ENCODE measurements at places on chromosomes 1 and 21. TPM values are rescaled to one million over a fixed set of nuclear protein-coding genes. Genes with fewer than 3 reads are reported as not detected.
A peak's percentile ranks its signal among the peaks of the same experiment; 100 is the strongest.

DNA sequence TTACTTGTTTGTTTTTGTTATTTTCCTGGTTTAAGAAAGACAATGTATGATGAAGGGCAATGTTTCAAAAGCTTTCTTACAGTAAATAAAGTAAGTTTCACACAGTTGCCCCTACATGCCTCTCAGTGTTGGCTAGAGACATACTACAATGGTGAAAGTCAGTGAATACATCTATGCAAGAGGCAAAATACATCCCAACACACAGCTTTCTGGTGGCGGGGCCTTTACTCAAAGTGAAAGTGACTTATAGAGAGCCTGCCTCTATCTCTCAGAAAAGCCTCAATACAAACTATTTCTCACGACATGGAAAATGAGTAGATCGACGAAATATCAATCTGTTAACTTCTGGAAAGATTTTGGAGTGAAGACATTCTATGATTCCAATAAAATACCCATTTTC lies 122.3 kb downstream of the SLC30A10 start:
- no peak for DNase-seq

DNA sequence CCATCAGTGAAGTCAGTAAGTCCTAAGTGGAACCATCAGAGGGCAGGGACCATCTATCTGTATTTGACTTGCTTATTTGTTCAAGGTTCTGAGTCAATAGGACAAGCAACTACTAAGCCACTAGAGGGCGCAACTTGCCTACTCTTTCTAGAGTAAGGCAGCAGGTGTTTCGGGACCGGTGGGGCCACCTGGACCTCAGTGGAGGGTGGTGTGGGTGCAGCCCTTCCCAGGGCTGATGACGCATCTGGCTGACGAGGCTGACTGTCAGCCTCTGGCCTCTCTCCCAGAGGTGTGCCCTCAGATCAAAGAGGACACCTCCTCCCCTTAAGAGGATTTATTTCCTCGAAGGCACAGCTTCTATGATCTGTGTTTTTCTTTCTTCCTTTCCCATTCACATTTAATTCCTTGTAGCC lies 6.6 kb downstream of the CBR3 start:
- peak; percentile 96 for DNase-seq

OXCT2 gene
- polyA plus RNA-seq: 2.4 TPM

GRCh38 chr1:161013488-161014230 lies 7.3 kb downstream of the F11R start:
- DNase-seq: peak; percentile 100

SLAMF9 gene
- polyA plus RNA-seq: 0.33 TPM

GRCh38 chr1:15559189-15559810 lies 25.6 kb downstream of the AGMAT start:
- peak; percentile 65 for DNase-seq

VCAM1 gene
- polyA plus RNA-seq: 18.7 TPM

GRCh38 chr1:15543251-15543588 lies 16.6 kb downstream of the DNAJC16 start:
- DNase-seq: no peak

GRCh38 chr1:54285815-54286345 lies 85.9 kb downstream of the MRPL37 start:
- no peak for DNase-seq

GRCh38 chr1:67847466-67847865 lies 14.2 kb upstream of the GNG12 start:
- no peak for DNase-seq

KRTAP25-1 gene
- polyA plus RNA-seq: not detected

TMOD4 gene
- polyA plus RNA-seq: 0.64 TPM

DNA sequence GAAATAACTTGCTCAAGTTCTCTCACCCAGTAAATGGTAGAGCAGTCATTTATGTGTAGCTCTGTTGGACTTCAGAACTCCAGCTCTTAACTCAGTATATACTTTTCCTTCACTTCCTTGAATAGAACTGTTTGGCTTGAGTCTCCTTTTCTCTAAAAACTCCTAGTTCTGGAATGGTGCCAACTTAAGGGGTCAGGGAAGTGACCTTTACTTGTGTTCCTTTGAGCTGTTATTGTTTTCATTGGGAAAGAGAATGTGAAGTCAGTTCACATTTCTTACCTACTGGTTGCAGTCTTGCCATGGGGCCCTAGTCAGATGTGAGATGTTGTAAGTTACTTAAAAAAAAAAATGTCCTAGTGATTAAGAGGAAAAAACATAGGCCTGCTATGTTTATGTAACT lies 77.0 kb upstream of the MACF1 start:
- peak; percentile 82 for DNase-seq

DNA sequence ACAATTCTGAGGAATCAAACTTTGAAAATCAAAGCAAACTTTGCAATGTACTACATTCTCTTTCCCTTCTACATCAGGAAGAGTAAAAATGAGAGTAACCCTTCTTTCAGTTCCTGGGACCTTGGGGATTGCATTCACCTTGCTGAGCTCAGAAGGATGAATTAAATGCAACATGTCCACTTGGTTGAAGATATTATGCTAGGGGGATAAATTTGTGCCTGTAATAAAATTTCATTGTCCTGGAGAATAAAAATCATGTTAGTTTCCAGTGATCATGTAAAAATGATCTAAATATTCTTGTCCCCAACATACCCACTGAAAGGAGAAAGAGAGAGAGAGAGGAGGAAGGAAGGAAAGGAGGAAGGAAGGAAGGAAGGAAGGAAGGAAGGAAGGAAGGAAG lies 587.1 kb upstream of the NEGR1 start:
- DNase-seq: no peak

- no peak for DNase-seq
Observed at GRCh38 chr1:101388904-101389546, 152.2 kb downstream of the S1PR1 start.

GRCh38 chr1:16111771-16112595 lies 38.5 kb upstream of the FAM131C start:
- peak; percentile 43 for DNase-seq

GRCh38 chr1:117093870-117094621 lies 27.5 kb downstream of the TRIM45 start:
- DNase-seq: peak; percentile 75

DNA sequence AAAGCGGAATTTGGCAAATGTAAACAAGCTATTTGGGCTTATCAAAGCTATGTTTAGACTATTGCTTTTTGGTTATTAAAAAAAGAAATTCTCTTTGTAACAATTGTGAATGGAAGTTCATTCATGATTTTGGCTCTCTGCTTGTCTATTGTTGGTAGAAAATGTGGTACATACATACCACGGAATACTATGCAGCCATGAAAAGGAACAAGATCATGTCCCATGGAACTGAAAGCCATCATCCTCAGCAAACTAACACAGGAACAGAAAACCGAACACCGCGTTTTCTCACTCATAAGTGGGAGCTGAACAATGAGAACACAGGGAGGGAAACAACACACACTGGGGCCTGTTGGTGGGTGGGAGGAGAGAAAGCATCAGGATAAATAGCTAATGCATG lies 465.4 kb downstream of the SETD4 start:
- no peak for DNase-seq

- no peak for DNase-seq
Observed at GRCh38 chr1:94753171-94753972, 66.8 kb upstream of the SLC44A3 start.

GRCh38 chr1:149995927-149996326 lies 14.6 kb downstream of the OTUD7B start:
- DNase-seq: no peak

DMRTA2 gene
- not detected for polyA plus RNA-seq

SCMH1 gene
- polyA plus RNA-seq: 42.8 TPM

- no peak for DNase-seq
Observed at GRCh38 chr21:32733356-32733755, 5.5 kb upstream of the SYNJ1 start.

DNA sequence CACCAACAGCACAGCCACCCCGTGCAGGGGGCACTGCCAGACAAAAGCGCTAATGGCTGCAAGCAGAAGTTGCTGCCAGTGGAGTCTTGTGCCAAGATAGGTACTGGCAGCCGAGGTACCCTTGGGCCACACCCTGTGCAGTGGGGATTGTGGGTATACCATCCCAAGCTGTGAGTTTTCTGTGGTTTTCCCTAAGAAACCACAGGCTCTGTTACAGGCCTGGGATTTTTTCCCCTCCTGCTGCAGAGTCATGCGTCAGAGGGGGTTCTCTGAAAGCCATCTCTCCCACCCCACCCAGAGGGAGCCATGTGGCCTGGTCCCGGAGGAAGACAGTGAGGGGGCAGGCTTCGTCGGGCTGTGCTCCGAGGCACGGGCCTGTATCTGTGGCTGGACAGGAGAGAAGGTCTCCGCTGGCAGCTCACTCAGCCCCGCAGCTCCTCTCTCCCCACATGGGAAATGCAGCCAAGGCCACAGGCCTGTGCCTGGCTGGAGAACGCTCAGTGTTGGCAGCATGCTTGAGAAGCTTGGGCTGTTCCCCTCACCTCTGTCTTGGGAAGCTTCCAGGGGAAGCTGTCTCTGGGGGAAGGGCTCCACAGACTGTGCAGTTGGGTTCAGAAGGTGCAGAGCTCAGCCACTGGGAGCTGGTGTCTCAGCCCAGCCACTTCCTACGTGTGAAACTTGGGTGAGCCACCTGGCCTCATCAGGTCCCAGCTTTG lies 42.5 kb downstream of the NEK2 start:
- no peak for DNase-seq

PTGFRN gene
- 37.9 TPM for polyA plus RNA-seq

DNA sequence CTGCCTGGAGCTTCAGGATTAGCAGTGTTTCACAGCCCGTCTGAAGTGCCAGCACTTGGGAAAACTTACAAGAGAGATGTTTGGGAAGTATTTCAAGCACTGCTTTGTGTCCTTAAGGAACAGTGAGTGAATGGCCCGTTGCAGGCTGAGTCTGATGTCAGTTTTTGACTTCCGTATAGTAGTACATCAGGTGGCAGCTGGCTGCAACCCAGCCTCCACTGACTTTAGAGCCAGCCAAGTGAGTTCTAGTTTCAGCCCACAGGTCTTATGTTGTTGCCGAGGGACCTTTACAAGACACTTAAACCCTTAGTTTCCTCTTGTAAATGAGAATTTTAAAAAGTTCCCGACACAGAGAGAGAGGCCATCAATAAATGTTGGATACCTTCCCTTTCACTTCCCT lies 35.0 kb downstream of the UCK2 start:
- no peak for DNase-seq

LAMB3 gene
- 156 TPM for polyA plus RNA-seq

GRCh38 chr1:11514366-11514765 lies 35.4 kb downstream of the DISP3 start:
- no peak for DNase-seq

- peak; percentile 67 for DNase-seq
Observed at GRCh38 chr21:14876524-14876840, 188.3 kb downstream of the NRIP1 start.

DNA sequence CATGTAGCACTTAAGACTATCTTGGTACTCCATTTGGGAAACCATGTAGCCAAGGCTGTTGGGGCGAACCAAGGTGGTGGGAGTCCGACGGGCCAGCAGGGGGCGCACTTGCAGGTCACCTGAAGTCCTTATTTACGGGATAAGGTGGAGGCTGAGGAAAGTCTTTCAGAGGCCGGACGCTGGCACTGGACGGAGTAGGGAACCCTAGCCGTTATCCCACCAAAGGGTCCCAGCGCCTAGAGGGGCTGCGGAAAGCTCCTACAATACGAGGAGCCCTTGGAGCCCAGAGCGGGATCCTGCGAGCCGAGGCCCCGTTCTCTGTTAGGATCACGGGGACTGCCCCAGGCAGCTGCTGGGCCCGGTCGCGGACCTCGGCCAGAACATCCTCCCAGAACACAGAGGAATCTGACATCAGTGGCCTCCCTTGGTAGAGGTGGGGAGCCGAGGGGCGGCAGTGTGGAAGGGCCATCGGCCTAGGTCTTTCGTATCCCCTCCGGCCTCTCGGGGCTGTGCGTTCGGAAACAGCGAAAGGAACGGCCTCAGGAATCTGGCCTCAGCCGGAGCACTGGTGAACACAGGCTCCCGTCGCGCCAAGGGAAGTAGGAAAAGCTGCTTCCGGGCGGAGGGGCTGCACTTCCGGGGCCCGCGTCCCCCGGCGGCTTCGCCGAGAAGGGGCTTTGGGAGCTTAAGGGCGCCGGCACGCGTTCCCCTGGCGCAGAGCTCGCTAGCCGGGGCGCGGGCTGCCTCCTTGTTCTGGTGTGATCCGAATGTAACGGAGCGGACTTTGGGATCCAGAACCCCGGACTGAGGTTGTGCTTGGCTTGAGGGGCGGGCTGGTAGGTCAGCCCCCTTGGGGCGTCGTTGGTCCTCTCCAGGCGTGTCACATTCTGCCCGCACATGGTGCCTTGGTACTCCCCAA lies 29.9 kb upstream of the RPTN start:
- peak; percentile 79 for DNase-seq

DNA sequence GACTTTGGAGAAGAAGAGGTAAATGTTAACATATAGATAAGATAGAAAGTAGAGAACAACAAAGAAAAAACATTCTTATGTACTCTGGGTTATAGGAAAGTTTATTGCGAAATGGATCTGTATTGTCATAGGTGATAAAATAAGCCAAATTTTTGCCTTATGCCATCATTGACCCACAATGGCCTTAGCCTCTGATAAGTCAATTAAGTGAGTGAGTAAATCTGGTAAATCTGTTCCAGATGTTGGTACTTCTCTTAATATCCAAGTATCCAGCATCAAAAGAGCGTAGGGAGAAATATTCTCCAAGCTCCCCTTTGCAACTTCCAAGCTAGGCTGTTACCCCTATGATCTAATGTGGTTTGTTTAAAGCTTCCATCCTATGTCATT lies 38.3 kb upstream of the CLCA4 start:
- no peak for DNase-seq

- no peak for DNase-seq
Observed at GRCh38 chr1:36224537-36225282, 467 bp downstream of the THRAP3 start.

DNA sequence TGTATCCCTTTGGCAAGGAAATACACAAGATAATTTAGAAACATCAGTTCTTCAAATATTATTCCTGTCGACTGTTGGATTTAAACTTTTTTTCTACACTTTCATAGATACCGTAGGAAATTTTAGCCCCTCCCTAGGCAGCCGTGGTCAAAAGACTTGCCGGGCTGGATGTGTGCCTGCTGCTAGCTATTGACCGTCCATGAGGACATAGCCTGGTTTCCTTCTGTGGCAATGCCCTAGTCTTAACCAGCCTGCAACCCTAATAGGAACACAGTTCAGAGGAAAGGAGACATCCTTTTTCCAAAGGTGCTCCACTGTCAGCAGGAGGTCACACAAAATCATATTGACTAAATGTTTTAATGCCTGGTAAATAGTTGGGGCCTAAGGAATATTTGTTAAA lies 20.4 kb upstream of the KIAA1614 start:
- no peak for DNase-seq

DNA sequence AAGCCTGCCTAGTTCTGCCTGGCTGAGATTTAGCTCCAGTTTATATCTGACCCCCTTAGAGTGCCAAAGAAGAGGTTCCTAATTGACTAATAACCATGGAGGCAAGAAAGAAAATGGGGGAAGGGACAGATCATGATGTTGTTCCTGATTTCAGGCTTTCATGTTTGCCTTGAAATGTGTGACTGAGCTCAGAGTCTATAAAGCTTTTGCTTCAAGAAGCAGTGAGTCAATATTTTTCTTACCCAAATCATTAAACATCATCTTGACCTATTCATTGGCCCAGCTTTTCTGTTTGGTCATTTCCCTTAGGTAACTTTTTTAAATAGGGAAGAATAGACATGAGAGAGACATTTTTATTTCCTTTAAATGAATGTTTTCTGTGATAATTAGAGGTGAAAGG lies 55.9 kb downstream of the HHAT start:
- no peak for DNase-seq

OR6K3 gene
- polyA plus RNA-seq: not detected
